NCI-H1417 (cell line): ENCODE measurements at places on chromosomes 13 and 19.
A peak's percentile ranks its signal among the peaks of the same experiment; 100 is the strongest.

DNA sequence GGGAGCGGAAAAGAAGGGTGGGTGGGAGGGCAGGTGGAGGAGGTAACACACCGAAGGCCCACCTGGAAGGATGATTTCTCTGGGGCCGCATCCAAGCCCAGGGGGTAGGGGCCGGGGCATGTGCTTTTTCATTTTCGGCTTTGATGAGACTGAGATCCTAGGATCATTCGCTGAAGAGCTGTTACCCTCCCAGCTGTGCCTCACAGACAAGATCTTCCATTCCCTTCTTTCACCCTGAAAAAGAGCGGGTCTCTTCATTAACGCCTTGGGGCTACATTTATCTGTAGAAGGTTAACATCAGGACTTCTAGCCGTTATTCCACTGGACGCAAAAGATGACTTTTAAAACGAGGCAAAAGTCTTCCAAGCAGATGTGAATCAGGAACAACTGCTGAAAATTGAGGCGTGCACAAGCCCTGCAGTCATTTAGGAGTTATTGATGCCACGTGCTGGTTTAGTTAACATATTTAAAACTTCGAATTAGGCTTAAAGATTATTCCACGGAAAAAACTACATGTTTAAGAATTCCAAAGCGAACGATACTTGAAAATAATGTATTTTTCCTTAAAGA, 1.1 kb downstream of the LMO7 start:
- peak; percentile 42 for DNase-seq

DNA sequence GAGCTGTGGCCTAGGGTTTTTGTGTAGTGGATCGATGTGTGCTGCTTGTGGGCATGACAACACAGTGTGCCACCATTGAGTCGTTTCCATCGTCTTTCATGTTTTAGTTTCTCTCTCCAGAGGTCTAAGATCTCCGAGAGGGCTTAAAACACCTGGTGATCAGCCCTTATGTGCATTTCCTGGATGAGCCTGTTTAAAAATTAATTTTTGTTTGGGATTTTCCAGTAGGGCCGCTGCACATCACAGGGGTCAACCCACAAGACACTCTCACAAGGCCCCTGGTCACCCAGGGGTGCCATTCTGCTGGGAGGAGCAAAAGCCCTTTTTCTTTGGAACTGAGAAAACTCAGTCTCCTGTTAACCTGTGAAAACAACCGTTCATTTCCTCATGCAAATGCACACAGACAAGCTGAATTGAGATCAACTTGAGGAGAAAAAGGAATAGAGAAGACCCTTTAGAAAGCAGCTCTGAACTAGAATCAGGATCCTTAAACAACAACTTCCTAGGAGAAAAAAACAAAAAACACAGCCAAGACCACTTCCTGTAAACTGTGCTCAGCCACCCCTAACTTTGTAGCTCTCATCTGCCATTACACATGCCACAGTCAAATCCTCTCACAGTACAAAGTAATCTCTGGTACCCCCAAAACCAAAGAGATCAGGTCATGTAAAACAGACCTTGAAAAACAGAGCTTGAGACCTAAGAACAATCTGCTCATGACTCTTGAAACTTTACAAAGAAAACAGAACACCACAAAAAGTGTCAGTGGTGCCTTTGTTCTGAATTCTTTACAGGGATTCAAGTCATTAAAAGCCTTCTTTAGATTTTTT, 8.3 kb upstream of the MTRF1 start:
- no peak for DNase-seq

DNA sequence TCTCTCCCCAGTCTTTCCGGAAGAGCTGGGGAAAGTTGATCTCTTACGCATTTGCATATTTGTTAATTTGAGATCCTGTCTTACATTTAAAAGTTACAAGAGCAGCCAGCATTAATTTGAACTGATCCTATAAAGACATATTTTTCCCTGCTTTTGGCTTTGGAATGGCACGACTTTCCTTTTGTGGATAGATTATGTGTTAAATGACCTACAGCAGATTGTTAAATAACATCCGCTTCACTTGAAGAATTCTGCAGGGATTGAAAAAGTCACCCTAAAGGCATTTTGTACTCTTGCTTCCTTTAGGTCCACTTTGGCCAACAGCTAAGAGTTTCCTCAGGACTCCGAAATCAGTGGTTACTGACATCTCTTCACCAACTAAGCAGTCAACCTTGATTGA, 334.0 kb downstream of the TBC1D4 start:
- DNase-seq, result no peak

GRCh38 chr13:31504918-31505317, 234.4 kb upstream of the RXFP2 start:
- no peak for DNase-seq

- peak; percentile 29 for DNase-seq
These were observed 285.8 kb downstream of the MYO16 start for GRCh38 chr13:108915095-108915633.

- no peak for DNase-seq
These were observed 11.9 kb upstream of the SLC10A2 start for GRCh38 chr13:103078158-103078557.
